ENCODE measurements at places on chromosomes 2 and 18. TPM values are rescaled to one million over a fixed set of nuclear protein-coding genes. Genes with fewer than 3 reads are reported as not detected.
A peak's percentile ranks its signal among the peaks of the same experiment; 100 is the strongest.

CAPN14 gene
- total RNA-seq: 4.7 TPM

ANKRD62 gene
- total RNA-seq: 1.2 TPM

PLB1 gene
- 2.5 TPM for total RNA-seq

EVA1A gene
- total RNA-seq: not detected

IL1RN gene
- 253 TPM for total RNA-seq

ERMN gene
- total RNA-seq: not detected

CTAGE1 gene
- total RNA-seq: not detected

SMIM21 gene
- not detected for total RNA-seq

DNA sequence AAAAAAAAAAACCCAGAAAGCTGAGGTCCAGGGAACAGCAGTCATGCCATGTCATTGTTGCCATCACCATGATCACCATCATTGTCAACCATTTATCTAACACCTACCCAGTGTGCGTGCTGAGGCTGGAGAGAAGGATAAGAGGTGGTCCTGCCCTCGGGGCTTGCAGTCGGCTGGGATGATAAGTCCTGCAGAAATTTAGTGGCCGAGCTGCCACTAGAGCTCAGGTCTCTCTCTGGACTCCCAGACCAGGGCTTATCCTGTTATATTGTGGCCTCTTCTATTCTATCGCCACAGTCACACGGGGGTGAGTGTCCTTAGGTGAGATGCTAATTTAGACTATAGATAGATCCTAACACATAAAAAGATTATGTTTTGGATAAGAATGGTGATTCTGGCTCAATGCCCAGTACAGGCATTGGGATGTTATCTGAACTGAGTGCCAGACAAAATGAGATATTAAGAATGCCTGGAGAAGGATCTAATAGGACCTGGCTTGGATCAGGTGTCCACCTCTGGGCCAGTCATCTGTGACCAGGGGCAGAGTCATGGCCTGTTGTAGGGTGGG lies 43.2 kb upstream of the YWHAQ start:
- no peaks in the 10 kb centered on the region for H3K27me3 ChIP-seq
- no peak overlapping the region for H3K27ac ChIP-seq
- H3K4me1 ChIP-seq: peaks cover 9% of the 10 kb centered on the region
- H3K4me3 ChIP-seq: no peak overlapping the region

GRCh38 chr2:142868229-142868762 lies 9.2 kb upstream of the KYNU start:
- no peaks in the 10 kb centered on the region for H3K36me3 ChIP-seq
- H3K4me3 ChIP-seq: no peak overlapping the region
- DNase-seq: peak; percentile 90
- H3K4me1 ChIP-seq: peaks cover 21% of the 10 kb centered on the region
- H3K27ac ChIP-seq: peak overlapping the region; percentile 20
- H3K27me3 ChIP-seq: no peaks in the 10 kb centered on the region

GRCh38 chr2:120678251-120678650 lies 57.4 kb upstream of the GLI2 start:
- no peaks in the 10 kb centered on the region for H3K36me3 ChIP-seq
- no peak for DNase-seq
- H3K4me1 ChIP-seq: no peaks in the 10 kb centered on the region
- no peak overlapping the region for H3K27ac ChIP-seq
- H3K27me3 ChIP-seq: no peaks in the 10 kb centered on the region

DNA sequence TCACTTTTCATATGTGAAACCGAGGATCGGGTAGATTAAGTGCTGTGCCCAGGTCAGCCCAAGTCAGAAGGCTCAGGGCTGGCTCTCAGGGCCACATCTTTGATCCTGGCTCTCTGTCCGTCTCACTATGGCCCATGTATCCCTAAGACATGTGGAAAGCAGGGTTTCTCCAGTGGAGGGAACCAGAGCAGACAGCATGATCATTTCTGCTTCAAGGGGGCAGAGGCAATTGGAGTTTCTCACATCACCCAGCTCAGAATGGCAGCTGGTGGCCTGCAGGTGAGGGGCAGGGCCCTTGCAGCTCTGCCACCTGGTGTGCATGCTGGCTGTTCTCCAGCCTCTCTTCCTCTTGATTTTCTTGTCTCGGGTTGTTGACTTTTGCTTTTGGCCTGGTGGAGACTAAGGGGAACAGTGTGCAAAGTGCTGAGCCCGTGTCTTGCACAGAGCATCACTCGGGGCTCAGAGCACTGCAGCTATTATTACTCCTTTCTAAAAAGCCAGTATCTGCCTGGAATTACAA lies 27.0 kb downstream of the LDLRAD4 start:
- H3K27ac ChIP-seq: no peak overlapping the region
- H3K36me3 ChIP-seq: no peaks in the 10 kb centered on the region
- no peak for DNase-seq
- no peak overlapping the region for H3K4me3 ChIP-seq
- H3K27me3 ChIP-seq: no peaks in the 10 kb centered on the region

GRCh38 chr18:43130716-43131260 lies 15.3 kb upstream of the RIT2 start:
- no peak overlapping the region for H3K4me3 ChIP-seq
- DNase-seq: no peak

DNA sequence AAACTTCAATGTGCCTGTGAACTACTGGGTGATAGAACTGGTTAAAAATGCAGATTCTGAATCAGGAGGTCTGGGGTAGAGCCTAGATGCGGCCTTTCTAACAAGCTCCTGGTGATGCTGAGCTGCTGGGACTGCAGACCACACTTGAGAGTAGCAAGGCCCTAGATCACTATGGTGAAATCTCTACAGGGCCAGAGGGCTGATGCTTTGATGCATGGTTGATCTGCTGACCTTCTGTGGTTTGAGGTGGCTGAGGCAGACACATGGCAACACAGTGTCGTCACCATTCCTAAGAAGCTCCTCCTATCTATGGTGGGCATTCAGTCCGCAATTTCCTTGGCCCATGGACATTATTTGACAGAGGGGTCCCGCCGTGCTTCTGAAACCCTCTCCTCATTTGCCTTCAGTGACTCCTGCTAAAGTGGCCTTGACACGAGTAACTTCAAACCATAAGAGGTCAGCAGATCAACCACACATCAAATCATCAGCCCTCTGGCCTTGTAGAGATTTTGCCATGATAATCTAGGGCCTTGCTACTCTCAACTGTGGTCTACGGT lies 19.8 kb downstream of the CCDC68 start:
- H3K27me3 ChIP-seq: no peaks in the 10 kb centered on the region
- H3K4me1 ChIP-seq: no peaks in the 10 kb centered on the region
- no peaks in the 10 kb centered on the region for H3K36me3 ChIP-seq
- H3K27ac ChIP-seq: no peak overlapping the region

DNA sequence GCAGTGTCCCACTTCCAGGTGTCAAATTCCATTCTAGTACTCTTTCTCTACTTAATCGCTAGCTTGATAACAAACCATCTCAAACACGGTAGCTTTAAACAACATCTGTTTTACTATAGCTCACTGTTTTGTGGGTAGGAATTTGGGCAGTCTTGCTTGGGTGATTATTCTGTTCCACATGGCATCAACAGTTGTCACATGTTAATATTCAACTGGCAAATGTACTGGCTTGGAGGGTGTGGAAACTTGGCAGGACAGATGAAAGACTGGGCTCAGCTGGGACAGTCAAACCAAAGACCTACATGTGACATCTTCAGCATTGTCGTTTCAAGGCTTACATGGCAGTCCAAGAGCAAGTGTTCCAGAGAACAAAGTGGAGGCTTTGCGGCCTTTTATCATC lies 241.8 kb downstream of the PTH2R start:
- H3K36me3 ChIP-seq: no peaks in the 10 kb centered on the region
- no peaks in the 10 kb centered on the region for H3K27me3 ChIP-seq
- no peaks in the 10 kb centered on the region for H3K4me1 ChIP-seq
- H3K4me3 ChIP-seq: no peak overlapping the region
- no peak for DNase-seq
- no peak overlapping the region for H3K27ac ChIP-seq

DNA sequence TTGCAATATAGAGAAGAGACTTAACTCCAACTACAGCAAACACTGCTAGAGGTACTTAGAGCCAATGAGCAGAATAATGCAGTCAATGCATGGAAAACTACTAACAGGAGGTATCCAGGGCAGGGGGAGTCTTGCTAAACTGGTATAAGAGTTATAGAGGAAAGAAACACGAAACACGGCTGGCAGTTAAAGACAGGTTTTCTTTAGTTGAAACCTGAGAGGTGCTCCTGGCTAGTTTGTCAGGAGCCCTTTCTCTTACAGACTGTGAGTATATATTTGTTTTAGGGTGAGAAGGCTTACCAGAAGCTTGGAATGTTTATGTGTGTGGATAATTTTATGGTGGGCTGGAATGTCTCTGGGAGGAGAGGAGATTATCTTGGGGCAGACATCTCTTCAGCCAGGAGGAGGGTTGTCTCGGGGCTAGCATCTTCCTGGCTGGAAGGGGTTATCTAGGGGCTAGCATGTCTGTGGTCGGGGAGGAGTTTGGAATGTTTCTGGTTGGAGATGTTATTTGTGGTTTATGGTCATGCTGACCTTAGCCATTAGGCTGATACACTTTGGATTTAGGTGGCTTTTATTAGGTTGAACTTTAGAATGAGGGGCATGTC lies 1048.8 kb downstream of the DPP10 start:
- H3K36me3 ChIP-seq: no peaks in the 10 kb centered on the region
- no peaks in the 10 kb centered on the region for H3K27me3 ChIP-seq
- no peaks in the 10 kb centered on the region for H3K4me1 ChIP-seq
- no peak overlapping the region for H3K4me3 ChIP-seq

GRCh38 chr18:44724105-44724778 lies 43.6 kb downstream of the SETBP1 start:
- no peaks in the 10 kb centered on the region for H3K27me3 ChIP-seq
- DNase-seq: no peak
- H3K27ac ChIP-seq: peak overlapping the region; percentile 85
- H3K4me3 ChIP-seq: no peak overlapping the region
- H3K4me1 ChIP-seq: peaks cover 47% of the 10 kb centered on the region
- no peaks in the 10 kb centered on the region for H3K36me3 ChIP-seq

DNA sequence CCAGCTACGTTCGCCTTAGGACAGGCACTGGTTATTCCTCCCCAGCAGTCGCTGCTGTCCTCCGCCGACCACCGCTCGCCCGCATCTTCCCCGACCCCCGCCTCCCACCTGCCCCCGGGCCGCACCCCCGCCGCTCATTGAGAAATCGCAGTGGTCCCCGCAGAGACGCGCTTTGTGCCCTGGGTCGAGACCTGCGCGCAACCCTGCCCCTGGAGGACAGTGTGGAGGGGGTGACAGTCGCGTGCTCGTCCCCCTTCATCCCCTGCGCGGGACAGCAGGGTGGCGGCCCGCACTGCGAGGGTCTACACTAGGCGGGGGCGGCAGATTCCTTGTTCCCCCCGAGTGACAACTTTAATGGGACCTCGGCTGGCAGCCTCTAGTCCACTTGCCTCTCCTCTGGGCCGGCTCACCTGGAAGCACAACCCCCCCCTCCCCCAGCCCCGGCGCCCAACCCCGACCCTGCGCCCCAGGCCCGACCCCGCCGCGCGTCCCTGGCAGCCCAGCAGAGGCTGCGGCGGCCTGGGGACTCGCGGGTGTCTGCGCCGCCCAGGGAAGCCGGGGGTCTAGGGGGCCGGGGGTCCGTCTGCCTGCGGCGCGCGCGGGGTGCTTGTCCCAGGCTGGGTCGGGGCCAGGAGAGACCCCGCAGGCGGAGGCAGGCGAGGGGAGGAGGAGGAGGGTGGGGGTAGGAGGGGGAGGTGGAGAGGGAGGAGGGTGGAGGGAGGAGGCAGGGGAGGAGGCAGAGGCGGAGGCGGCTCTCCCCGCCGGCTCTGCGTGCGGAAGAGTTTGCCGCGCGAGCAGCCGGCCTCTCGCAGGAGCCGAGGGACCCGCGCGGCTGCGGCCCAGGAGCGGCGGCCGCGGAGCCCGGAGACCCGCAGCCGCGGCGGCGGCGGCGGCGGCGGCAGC lies at the start of gene NPAS2:
Gene NPAS2, plus strand, starts transcription at position 770 of the 903 bp plus-strand sequence. CDS start 84,616 bp downstream, outside the sequence.
- H3K36me3 ChIP-seq: no peaks in the 10 kb centered on the region
- peaks cover 35% of the 10 kb centered on the region for H3K4me1 ChIP-seq
- peak within 1 kb of the TSS; percentile 88 for H3K27ac ChIP-seq
- H3K27me3 ChIP-seq: no peaks in the 10 kb centered on the region
- DNase-seq: no peak

- H3K27me3 ChIP-seq: no peaks in the 10 kb centered on the region
- H3K27ac ChIP-seq: no peak overlapping the region
- H3K4me3 ChIP-seq: no peak overlapping the region
These were observed 222.8 kb downstream of the NAPG start for GRCh38 chr18:10748641-10749040.

- no peak for DNase-seq
- no peak overlapping the region for H3K27ac ChIP-seq
- H3K27me3 ChIP-seq: no peaks in the 10 kb centered on the region
- H3K4me3 ChIP-seq: no peak overlapping the region
- H3K4me1 ChIP-seq: no peaks in the 10 kb centered on the region
These were observed 21.6 kb upstream of the PDIA6 start for GRCh38 chr2:10834068-10834655.

DNA sequence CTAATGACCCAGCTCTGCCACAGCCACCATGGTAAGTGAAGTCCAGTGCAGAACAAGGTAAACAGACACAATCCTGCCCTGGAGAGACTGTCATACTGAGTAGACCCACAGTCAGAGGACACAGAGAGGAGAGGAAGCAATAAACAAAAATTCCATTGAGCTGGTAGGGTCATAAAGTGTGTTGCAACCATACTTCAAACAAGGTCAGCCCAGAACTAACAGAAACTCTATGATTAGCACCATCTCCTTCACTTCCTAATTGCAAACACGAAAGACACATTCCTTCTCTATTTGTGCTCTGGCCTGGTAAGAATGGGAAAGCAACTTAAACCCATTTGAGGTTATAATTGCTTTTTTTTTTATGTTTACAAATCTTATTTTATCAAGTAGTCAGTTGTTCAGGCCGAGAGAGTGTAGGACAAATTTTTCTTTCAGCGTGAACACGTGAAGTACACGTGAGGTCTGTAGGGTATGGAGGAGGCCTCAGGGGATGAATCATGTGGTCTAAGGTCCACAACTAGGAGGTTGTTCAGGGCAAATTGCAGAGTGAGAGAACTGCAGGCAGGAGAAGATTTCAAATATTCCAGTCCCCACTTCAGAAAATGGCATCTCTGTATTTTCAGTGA lies 71.4 kb upstream of the GLS start:
- no peak overlapping the region for H3K27ac ChIP-seq
- DNase-seq: no peak
- no peaks in the 10 kb centered on the region for H3K27me3 ChIP-seq
- H3K4me3 ChIP-seq: no peak overlapping the region

GRCh38 chr2:234032279-234032856 lies 18.1 kb upstream of the SPP2 start:
- DNase-seq: no peak
- no peak overlapping the region for H3K4me3 ChIP-seq
- H3K27me3 ChIP-seq: no peaks in the 10 kb centered on the region
- H3K36me3 ChIP-seq: no peaks in the 10 kb centered on the region
- H3K4me1 ChIP-seq: no peaks in the 10 kb centered on the region

GRCh38 chr18:12109836-12110235 lies 16.2 kb downstream of the ANKRD62 start:
- no peak overlapping the region for H3K4me3 ChIP-seq
- no peak for DNase-seq
- H3K36me3 ChIP-seq: no peaks in the 10 kb centered on the region
